Cerebellar nuclear complex (tissue), 1 donor: ENCODE measurements at places on chromosomes 13 and 19.

- DNase-seq: no peak
These were observed 7.5 kb downstream of the ZNF331 start for GRCh38 chr19:53545271-53546065.

DNA sequence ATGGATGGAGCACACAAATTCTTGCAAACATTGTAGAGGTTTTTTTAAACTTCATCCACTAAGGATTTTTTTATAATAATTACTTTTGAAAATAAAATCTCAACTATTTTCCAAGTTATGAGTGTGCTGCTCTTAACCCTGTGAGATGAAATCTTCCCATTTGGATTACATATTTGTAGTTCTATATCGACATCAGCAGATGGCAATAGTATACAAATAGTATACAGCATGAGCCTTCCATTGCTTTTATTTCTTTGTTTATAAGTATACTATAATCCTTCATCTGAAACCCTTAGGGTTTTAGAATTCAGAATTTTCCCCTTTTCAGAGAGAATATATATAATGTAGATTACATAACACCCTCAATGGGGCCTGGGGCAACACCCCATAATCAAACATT, 70.5 kb downstream of the GJA3 start:
- DNase-seq: no peak

DNA sequence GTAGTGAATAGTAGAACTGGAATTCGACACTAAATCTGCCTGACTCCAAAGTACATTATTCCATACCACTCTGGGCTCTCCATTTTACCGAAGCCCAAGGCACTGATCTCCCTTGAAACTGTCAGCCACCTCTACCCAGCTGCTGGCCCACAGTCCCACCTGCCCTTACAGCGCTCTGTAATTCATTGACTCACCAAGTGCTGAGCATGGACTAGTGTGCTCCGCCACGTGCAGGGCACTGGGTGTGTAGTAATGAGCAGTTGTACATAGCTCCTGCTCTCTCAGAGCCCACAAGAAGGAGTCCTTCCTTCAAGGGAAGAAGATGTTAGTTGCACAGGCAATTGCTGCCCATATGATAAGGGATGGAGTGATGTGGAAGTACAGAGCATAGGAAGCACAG, 76.6 kb upstream of the SIAH3 start:
- no peak for DNase-seq

DNA sequence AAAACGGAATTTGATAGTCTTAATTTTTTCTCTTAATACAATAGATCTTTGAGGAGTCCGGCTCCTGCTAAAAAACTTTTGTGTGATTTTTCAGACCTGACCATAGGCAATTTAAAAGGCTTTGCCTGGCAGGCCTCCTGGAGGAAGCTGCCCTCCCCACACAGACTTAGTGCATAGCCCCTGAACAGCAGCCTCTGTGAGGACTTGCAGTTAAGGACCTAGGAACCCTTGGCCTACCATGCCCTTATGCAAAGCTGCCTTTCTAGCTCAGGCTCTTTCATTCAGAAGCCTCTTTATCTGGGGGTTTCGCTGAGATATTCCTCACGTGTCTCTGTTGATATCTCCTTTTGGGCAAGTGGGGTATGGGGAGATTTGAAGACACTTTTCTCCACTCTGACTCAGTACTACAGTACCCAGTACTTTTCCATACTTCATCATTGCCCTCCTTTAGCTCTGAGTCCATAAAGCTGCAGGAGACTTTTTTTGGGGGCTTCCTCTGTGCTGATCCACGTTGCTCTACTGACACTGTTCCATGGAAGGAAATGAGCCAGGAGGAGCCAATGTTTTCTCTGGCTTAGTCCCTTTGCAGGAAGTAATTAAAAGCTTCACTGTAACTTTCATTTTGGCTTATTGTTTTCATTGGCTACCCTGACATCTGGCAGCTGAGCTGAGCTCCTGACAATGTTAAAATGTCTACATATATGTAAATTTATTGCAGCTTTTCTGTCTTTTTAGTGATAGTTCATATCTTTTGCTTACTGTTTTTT, 283.1 kb downstream of the TDRD3 start:
- DNase-seq: no peak

- DNase-seq: no peak
These were observed 45.6 kb upstream of the C13orf42 start for GRCh38 chr13:51156648-51157047.

- no peak for DNase-seq
These were observed 1.7 kb upstream of the GALP start for GRCh38 chr19:56174086-56174485.

GRCh38 chr19:58543826-58544590, at the start of gene TRIM28:
TRIM28 (plus strand) TSS chr19:58544064; CDS start chr19:58544758, 694 bp downstream.
- DNase-seq: no peak
